ENCODE measurements at places on chromosomes 2 and 18. TPM values are rescaled to one million over a fixed set of nuclear protein-coding genes. Genes with fewer than 3 reads are reported as not detected.

GRCh38 chr2:133362061-133362476 lies 206.2 kb downstream of the NCKAP5 start:
- H3K4me1 ChIP-seq: no peaks in the 10 kb centered on the region
- H3K27ac ChIP-seq: no peak overlapping the region
- H3K36me3 ChIP-seq: no peaks in the 10 kb centered on the region
- H3K27me3 ChIP-seq: no peaks in the 10 kb centered on the region

DNA sequence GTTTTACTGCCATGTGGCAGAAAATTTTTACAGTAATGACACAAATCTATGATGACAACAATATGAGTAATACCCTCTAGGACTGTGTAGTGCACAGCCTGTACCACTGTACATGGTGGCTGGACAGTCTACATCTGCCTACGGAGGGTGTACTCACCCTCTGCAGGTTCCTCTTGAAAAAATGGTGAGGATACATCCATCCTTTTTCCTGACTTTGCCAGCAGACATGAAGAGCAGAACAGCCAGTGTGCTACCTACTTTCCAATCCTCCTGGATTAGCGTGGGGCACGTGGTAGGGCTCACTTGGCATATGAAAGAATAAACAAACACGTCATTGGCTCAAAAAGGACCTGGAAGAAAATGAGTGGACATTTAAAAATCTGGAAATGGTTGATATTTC lies 62.6 kb downstream of the TRPM8 start:
- no peak for DNase-seq
- peaks cover 25% of the 10 kb centered on the region for H3K4me1 ChIP-seq
- no peaks in the 10 kb centered on the region for H3K27me3 ChIP-seq
- H3K27ac ChIP-seq: no peak overlapping the region

DNA sequence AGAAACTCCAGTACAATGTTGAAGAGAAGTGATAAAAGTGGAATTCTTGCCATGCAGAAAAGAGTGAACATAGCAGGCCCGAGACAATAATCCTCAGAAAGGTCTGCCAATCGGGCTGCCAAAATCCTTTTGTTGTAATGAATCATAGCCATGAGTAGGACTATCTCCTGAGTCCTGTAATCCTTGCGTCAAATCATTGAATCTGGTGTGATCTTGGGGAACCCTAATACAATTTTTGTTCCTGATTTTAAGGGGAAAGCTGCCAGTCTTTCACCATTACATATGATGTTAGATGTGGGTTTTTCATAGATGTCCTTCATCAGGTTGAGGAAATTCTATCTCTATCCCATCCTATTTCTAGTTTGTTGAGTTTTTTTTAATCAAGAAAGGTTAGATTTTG lies 2.2 kb downstream of the TPGS2 start:
- H3K27me3 ChIP-seq: no peaks in the 10 kb centered on the region
- no peak overlapping the region for H3K4me3 ChIP-seq
- H3K4me1 ChIP-seq: peaks cover 15% of the 10 kb centered on the region
- no peak for DNase-seq
- no peaks in the 10 kb centered on the region for H3K36me3 ChIP-seq

DNA sequence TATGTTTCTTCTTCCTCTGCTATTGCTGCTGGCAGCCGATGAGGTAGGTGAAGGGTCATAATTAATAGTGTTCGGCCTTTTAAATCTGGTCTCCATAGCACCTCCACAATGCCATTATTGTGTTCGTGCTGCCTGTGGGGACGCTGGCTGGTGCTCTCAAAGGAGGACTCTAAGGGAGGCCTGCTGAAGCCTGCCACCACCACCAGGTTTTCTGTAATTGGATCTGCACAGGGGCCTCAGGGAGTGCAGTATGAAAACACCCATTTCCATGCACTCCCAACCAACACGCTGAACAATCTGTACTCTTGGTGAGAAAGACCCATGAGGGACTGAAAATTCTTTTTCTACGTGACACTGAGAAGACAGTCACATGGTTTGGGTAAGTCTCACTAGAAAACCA lies 17.6 kb upstream of the CLIP4 start:
- no peaks in the 10 kb centered on the region for H3K36me3 ChIP-seq
- DNase-seq: no peak
- H3K27me3 ChIP-seq: no peaks in the 10 kb centered on the region

The CIB4 gene
- total RNA-seq: not detected

- H3K4me1 ChIP-seq: no peaks in the 10 kb centered on the region
- no peaks in the 10 kb centered on the region for H3K27me3 ChIP-seq
- H3K36me3 ChIP-seq: no peaks in the 10 kb centered on the region
- no peak overlapping the region for H3K4me3 ChIP-seq
- DNase-seq: no peak
Measured at GRCh38 chr2:3356799-3357198, 20.8 kb downstream of the EIPR1 start.

Measured in naive thymus-derived CD4-positive, alpha-beta T cell (primary cell).